ENCODE measurements at places on chromosomes 7 and 10. TPM values are rescaled to one million over a fixed set of nuclear protein-coding genes. Genes with fewer than 3 reads are reported as not detected.

The OR13A1 gene
- polyA plus RNA-seq, result 0.14 TPM

The CCSER2 gene
- polyA plus RNA-seq, result 23.8 TPM

The OR2A12 gene
- not detected for polyA plus RNA-seq

The TMEM270 gene
- not detected for polyA plus RNA-seq

The HOXA6 gene
- not detected for polyA plus RNA-seq

The CHAT gene
- polyA plus RNA-seq, result not detected

The PWWP2B gene
- polyA plus RNA-seq, result 0.14 TPM

The CALN1 gene
- polyA plus RNA-seq, result 1.9 TPM

The DMBT1 gene
- polyA plus RNA-seq, result not detected

The PDE1C gene
- 0.29 TPM for polyA plus RNA-seq

The ALOX5 gene
- 37.4 TPM for polyA plus RNA-seq

The PRXL2A gene
- polyA plus RNA-seq, result 11.8 TPM
